SK-N-SH (cell line): ENCODE measurements at places on chromosomes 12 and 14.

- no peak for DNase-seq
Observed at GRCh38 chr12:92070864-92071445, 74.7 kb downstream of the BTG1 start.

- no peak for DNase-seq
Observed at GRCh38 chr14:104280085-104280901, 141.9 kb downstream of the KIF26A start.

DNA sequence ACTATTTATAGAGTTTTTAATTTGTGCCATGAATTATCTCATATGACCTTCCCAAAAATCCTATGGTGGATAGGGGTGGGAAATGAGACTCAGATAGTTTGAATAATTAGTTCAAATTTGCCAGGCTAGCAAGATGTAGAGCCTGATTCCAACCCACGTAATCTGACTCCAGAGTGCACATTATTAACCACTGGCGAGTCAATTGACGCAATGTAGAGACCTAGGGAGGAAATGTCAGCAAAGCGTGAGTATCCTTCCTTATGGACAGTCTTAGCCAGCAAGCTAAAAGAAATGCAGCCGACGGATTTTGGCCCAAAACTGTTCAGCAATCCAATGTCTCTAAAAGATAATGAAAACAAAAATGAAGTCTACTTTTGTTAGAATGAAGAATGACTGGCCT is 193.3 kb upstream of the KRR1 start:
- no peak for DNase-seq

GRCh38 chr12:127811988-127812387 is 455.0 kb upstream of the TMEM132C start:
- DNase-seq, result no peak

- no peak for DNase-seq
Observed at GRCh38 chr12:95857799-95858198, 953 bp upstream of the SNRPF start.
